ENCODE measurements at places on chromosomes 3 and 15.

GRCh38 chr3:54875596-54876268, 52.1 kb downstream of the LRTM1 start:
- no peak for DNase-seq

GRCh38 chr3:13017361-13018042, 55.7 kb downstream of the IQSEC1 start:
- DNase-seq: no peak

- DNase-seq: no peak
Measured at GRCh38 chr3:163577271-163577670, 1501.0 kb downstream of the SI start.

GRCh38 chr3:72665701-72666446, 182.4 kb downstream of the SHQ1 start:
- peak; percentile 19 for DNase-seq

- DNase-seq: peak; percentile 21
Measured at GRCh38 chr3:55690726-55691125, 203.6 kb upstream of the WNT5A start.

- DNase-seq: no peak
Measured at GRCh38 chr15:52615302-52615701, 46.5 kb upstream of the ARPP19 start.

DNA sequence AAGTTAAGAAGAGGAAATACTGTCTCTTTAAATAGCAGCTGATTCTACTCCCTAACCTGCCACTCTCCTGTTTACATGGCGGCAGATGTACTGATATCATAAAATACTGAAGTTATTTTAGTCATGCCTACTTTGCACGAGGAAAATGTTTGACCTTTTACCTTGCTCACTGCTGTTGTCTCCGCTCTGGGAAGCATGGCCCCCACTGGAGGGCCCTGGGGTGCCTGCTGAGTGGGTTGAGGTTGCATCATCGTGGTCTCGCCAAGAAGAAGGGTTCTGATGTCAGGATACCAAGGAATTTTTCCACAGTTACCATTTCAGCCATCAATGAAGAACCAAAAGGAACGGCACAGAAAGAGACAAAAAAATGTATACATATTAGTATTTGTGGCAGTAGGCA, 16.7 kb downstream of the MEIS2 start:
- DNase-seq: no peak

DNA sequence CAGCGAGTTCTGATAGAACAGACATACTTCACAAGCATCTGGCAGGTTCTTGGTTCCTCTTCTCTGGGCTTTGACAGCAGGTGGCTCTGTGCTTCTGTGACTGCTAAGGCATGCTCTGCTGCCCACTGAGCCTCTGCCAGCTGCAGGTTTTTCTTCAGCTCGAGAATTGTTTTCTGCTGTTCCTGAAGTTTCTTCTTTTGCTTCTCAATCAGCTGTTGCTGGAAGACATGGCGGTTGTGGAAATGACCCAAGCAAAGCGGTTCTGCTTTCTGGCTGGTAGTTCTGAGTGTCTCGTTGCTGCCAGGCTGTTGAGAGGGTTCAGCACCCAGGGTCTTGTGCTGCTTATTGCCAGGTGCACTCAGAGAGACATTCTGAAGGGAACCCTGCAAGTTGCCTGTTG, 50.8 kb downstream of the CCDC191 start:
- DNase-seq: no peak

- no peak for DNase-seq
Measured at GRCh38 chr3:17469954-17470353, 272.5 kb downstream of the TBC1D5 start.

- DNase-seq: no peak
Measured at GRCh38 chr3:76643623-76644304, 396.1 kb upstream of the ROBO2 start.

GRCh38 chr3:9201955-9202354, 47.5 kb downstream of the SRGAP3 start:
- no peak for DNase-seq

All from DMS53 (cell line).